CD4-positive, alpha-beta T cell treated with Interleukin-6 at 100 ng/mL for 8 hours (primary cell): ENCODE measurements at places on chromosomes 5 and 9.

- DNase-seq: no peak
Measured at GRCh38 chr5:267716-268115, 3.7 kb upstream of the PDCD6 start.

GRCh38 chr5:146223179-146223578 is 19.8 kb downstream of the RBM27 start:
- no peak for DNase-seq

DNA sequence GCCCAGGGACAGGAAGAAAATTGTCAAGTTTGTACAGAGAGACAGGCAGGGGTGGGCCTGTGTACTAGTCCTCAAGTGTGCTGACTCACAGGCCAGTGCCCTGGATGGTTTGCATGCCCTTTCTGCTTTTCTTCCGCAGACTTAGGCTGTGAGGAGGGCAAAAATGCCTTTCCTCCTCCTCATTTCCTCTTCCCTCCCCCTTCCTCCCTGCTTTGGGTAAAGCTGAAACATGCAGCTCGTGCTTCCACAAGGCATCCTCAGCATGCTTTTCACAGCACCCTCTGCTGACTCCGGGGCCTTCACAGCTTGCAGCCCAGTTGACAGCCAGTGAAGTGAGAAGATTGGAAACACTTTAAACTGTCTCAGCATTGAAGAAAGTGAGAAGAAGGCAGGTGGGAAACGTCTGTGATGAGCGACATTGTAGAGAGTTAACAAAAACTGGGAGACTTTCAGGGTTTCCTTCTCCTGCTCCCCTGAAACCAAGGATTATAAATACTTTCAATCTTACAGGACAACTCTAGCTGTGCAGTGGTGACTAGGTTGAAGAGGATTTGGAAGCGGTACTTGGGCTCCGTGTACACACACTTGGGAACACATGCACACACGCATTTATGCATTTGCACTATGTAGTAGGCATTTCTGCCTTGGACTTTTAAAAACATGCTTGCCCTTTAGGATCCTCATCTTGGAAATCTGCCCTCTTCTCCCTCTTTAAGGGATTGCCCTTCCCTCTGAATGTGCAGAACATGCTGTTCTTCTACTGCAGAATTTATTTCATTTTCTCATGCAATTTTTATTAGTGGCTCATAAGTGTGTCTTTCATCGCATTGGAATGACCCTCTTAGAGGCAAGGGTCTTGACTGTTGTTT is 138.8 kb downstream of the GRIA1 start:
- no peak for DNase-seq

DNA sequence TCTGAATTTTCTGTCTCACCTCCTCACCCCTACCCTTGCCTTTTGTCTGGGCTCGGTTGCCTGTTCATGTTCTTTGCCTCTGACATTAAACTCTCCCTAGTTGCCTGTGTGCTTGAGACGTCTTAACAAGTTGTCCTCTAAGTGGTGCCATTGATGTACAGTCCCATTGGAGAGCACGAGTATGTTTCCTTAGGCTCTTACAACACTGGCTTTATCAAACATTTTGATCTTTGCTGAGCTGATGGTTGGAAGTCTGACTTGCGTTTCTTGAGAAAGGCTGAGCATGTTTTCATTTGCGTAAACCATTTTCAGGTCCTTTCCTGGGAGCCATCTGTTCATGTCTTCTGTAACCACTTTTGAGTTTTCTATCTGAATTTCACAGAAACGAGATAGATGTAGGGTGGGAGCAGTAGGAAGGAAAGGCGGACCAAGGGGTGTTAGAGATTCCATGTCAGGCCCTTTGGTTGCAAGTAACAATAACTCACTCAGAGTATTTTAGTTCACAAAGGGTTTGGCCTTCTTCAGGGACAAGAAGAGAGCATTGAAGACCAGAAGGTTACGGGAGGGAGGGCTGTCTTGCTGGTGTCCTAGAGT is 35.4 kb downstream of the OTULIN start:
- no peak for DNase-seq

- DNase-seq: no peak
Measured at GRCh38 chr5:156883316-156883875, 33.3 kb downstream of the PPP1R2B start.

DNA sequence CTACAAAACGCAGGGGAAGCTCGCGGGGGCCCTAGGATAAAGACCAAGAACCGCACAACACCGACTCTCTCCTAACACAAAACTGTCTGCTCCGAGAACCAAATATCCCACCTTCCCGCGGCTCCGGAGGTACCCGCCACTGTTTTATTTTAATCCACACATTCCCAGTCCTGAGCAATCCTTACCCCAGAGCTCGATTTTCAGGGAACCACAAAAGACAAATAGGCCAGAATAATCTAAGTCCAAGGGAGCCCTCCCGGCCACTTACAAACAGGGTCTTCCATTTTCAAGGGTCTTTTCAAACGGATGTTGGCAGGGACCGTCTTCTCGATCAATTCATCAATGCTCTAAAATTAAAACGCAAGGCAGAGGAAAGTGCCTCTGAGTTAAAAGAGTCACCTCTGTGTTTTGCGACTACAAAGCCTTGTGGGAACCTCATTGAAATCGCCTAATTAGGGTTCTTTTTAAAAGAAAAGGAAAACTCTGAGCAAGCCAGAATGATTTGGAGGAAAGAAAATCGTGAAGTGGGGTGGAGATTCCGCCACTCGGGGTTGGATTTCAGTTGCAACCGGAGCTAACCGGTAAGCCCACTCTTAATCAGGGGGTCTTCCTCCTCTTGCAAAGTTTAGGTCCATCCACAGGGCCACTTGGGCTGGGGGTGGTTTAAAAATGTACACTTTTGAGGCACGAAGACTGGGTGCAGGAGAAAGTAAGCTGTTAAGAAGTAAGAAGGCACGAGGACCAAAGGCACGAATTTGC is 1.0 kb downstream of the GLDC start:
- DNase-seq: no peak

DNA sequence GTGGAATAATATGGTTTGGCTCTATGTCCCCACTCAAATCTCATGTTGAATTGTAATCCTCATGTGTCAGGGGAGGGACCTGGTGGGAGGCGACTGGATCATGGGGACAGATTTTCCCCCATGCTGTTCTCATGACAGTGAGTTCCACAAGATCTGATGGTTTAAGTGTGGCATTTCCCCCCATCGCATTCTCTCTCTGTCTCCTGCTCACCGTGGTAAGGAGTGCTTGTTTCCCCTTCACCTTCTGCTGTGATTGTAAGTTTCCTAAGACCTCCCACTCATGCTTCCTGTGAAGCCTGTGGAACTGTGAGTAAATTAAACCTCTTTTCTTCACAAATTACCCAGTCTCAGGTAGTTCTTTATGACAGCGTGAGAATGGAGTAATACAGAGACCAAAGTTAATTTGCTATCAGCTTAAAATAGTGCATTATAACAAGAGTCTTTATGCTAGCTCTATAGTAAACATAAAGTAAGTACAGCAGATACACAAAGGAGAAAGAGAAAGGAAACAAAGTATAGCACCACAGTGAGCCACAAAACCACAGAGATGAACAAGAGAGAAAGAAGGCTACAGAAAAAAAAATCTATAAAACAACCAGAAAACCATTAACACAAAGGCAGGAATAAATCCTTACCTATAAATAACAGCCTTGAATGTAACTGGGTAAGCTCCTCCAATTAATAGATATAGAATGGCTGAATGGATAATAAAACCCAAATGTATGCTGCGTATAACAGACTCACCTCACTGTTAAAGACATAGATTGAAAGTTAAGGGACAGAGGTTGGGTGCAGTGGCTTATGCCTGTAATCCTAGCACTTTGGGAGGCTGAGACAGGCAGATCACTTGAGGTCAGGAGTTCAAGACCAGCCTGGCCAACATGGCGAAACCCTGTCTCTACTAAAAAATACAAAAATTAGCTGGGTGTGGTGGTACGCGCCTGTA is 39.7 kb downstream of the RAPGEF6 start:
- DNase-seq: peak; percentile 30

DNA sequence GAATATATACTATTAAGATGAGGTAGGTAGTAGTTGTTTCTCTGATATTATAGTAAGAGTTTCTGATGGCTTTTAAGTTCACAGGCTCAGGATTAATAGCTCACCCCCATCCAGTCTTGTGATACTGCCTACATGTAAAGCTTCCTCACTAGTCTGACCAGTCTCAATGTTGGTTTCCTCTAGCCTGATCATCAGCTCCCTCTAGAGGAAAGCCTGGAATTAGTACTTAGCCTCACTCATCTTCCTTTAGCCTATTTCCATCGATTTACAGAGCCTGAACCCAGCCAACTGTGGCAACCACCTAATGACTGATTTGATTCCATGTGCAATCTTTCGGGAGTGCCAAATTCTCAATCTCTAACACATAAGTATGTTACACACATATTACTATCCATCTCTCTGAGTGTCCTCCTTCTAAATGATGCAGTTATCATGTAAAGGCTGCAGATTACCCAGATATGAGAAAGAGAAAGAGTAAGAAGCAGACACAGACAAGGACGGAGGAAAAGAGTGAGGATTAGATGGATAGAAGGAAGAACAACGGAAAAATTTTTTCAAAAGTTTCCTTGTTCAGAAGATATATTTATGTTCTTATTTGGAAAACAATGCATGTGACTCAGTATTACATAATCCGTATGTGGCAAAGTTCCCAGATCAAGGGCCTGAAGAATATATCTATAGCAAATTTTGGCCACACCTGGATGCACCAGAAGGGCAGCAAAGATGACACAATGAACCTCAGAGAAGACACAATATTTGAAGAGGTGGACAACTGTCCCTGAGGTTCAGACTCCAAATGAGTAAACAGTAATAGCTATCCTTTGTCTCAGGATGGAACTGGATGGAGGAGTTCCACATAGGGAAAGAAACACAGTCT is 333.7 kb downstream of the ELAVL2 start:
- DNase-seq: no peak

GRCh38 chr5:13574574-13574973 is 369.9 kb downstream of the DNAH5 start:
- DNase-seq: no peak

DNA sequence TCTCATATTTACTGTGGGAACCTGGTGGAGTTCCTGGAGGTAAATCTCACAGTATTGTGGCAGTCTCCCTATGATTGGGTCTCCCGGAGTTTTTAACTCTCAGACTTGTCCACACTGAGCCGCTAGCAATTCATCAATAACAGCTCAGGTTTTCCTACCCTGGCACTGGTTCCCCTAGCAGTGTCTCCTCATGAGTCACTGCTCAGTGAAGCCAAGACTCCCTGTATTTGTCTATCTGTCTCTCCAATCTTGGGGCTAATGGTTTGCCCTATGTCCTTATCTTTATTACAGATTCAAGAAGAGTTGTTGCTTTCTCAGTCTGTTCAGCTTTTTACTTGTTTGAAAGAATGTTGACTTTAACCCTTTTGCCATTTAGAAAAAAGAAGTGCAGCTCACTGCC is 176.7 kb upstream of the FGF10 start:
- DNase-seq: no peak

DNA sequence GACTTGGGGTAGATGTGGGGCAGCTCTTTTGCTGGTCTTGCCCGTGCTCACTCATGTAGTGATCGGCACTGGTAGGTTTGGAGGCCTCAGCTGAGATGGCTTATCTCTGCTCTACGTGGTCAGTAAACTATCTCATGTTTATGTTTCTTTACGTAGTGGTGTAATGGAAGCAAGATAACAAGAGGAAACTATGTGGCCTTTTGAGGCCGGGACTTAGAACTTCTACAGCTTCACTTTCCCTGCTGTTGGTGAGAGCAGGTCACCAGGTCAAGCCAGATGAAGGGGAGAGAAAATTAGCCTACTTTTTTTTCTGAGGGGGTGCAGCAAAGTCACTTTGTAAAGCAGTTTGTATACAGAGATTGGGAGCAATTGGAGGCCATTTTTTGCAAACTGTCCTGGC is 8.5 kb downstream of the FOCAD start:
- no peak for DNase-seq

GRCh38 chr5:23221831-23222230 is 285.6 kb upstream of the PRDM9 start:
- DNase-seq: no peak

DNA sequence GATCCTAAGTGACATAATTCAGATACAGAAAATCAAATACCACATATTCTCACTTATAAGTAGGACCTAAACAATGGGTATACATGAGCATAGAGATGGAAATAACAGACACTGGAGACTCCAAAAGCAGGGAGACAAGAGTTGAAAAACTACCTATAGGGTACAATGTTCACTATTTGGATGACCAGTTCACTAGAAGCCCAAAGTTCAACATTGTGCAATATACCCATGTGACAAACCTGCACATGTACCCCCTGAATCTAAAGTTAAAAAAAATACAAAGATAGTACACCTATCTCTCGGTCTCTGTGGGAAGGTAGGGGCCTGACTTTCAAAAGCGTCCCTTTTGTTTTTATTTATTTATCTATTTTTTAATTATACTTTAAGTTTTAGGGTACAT is 11.7 kb upstream of the OR1N1 start:
- DNase-seq: no peak

DNA sequence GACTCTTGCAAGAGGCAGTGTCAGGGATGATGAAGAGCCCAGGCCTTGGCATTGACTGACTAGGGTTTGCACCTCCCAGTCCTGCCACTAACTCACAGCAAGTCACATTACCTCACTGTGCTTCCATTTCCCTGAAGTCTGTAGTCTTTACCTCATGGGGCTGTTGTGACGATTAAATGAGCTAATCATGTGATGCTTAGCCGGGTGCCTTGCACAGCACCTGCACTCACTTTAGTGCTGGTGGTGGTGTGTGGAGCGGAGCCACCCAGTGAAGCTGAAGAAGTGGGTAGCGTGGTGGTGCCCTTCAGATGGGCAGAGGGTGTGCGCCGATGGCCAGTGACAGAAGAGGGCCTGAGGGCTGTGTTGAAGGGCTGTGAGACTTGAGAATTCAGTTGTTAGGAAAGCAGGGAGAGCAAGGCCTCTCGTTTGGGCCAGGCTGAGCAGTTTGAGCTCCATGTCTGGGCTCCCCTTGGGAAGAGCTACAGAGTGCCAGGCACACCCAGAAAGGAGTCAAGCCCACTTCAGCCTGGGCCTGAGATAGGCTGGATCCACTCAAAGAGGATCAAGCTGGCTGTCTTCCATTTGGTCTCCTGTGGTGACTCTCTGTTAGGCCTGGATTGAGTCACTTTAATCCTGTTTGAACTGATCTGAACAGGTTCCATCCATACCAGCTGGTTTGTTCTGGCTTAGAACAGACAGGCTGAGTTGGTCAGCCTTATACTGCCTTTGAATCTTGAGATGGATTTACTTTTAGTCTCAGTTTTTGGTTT is 42.5 kb downstream of the RALGPS1 start:
- DNase-seq: no peak

GRCh38 chr9:3502560-3503398 is 23.0 kb downstream of the RFX3 start:
- DNase-seq: no peak

DNA sequence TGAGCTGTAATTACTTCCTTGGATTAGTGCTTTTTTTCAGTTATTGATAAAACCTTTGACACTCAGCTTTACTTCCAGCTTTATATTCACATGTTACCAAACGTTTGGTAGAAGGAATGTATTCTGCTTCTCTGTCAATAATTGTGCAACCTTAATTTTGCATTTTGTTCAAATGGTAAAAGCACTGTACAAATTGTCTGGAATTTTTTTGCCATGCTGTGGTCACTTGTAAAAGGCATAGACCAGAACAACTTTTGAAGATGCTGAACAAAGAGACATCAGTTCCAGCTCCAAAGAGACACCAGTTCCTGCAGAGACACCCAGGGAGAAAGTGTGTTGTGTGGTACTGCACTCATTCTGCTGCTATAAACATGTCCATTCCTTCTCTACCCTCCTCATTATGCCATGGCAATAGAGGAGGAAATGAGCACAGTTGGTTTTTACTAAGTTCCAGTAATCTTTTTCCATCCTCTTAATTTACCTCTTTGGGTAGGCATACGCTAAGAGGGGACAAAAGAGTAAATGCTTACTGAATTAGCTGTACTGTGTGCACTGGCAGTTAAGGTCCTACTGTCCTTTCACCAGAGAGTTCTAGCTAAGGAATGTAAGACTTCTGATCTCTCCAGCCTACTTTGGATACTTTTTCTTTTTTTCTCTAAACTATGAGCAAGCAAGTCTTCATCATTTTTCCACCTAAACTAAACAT is 387.4 kb downstream of the FGF10 start:
- no peak for DNase-seq
